Effector memory CD4-positive, alpha-beta T cell (primary cell): ENCODE measurements at places on chromosomes 3 and 15.

- DNase-seq = no peak
These were observed 108.8 kb downstream of the TOP2B start for GRCh38 chr3:25555695-25556437.

- no peak for DNase-seq
These were observed 12.0 kb downstream of the MESD start for GRCh38 chr15:80977627-80978036.

GRCh38 chr15:43901495-43901894, 74.7 kb downstream of the WDR76 start:
- DNase-seq = no peak

GRCh38 chr3:103499132-103499900, 1064.5 kb downstream of the ZPLD1 start:
- DNase-seq = no peak

DNA sequence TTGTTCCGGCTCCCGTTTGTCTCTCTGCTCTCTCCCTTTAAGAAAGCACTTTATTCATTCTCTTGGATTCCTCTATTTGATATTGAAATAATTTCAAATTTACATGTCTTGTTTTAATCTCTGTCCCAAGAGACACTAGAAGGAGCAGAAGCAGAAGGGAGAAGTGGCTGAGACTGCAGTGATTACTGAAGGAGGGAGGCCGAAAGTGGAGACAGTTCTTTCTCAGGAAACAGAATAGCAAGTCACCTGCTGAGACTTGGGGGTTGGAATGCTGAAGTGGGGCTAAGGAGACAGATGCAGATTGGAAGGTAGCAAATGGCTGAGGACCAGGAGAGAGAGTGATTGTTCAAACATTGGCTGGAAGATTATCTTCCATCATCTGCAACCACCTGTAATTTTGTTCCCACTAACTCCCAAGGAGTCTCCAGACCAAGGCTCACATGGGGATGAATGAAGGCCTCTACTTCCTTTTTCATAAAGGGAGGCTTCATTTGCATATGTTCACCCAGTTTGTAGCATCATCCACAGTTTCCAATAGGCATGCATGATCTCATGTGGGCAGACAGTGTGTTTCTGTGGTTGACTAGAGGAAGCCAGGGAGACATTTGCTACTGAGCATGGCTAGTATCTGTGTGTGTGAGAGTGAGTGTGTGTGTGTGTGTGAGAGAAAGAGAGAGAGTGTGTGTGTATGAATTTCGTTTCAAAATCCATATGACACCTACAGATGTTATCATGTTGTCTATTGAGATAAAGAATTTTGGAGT, 24.0 kb downstream of the LTF start:
- DNase-seq = no peak

GRCh38 chr3:179196098-179196497, 47.9 kb downstream of the PIK3CA start:
- DNase-seq = no peak

- no peak for DNase-seq
These were observed 9.5 kb downstream of the COPS2 start for GRCh38 chr15:49145651-49146609.

GRCh38 chr3:73433687-73434086, 191.1 kb downstream of the PDZRN3 start:
- DNase-seq = no peak

DNA sequence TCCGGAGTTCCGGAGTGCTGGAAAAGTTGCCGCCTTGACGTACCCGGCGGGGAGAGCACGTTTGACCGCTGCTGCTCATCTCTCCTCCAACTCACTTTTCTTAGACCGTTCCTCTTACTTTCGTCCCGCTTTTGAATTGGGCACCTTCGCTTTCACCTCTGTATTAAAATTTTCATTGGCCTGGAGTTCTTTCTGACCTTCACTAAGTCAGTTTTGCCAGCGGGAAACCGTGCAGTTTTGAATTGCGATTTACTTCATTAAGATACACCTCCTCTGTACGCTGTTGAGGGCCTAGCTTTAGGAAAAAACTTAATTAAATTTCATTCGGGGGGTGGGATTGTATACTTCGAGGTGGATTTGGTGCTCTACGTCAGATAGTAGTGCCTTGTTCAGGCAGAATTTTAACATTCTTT, 1.3 kb downstream of the GMPS start:
- no peak for DNase-seq

DNA sequence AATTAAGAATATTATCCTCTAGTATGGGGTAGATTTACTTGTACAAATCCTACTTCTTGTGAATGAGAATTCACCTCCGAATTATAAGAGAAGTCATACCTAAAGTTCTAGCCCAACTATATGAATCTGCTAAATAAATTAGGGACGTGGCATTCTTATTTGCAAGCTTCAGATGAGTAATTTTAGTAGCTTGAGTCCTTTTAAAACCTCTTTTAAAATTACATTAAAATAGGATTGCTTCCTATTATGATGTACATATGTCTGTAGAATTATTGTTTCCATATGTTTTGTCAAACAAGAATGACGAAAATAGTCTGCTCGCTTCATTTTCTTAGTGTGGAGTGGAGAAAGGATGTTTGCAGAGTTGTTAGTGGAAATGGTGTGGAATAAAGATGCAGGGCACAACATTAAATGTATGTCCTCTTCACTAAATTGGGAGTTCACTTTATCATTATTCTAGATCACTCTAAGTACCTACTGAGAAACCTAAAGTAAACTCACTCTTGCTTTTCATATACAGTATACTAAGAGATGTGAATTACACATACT, 59.4 kb downstream of the CMSS1 start:
- DNase-seq = no peak

GRCh38 chr15:95663156-95664100, 667.1 kb upstream of the NR2F2 start:
- no peak for DNase-seq

GRCh38 chr15:94421706-94422105, 190.3 kb downstream of the MCTP2 start:
- DNase-seq = no peak

- no peak for DNase-seq
These were observed 6.7 kb downstream of the KBTBD13 start for GRCh38 chr15:65083262-65083701.

GRCh38 chr3:152355744-152356665, 87.3 kb downstream of the MBNL1 start:
- DNase-seq = no peak

DNA sequence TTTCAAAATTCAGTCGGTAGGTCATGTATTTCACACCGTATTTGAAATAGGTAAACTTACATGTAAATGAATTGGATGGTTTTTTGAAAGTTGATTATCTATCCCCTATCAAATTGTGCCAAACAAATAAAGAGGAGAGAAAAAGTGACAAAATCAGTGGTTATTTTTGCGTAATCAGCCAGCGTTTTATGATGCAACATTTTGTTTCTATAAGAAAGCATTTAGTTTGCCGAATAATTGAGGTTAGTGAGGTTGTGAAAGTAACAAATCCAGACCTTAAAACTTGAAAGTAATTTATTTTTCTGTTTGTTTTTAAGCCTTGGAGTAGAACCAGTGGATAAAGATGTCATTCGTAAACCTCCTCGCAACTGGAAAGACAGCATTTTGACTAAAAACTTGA, 29.3 kb downstream of the ASTE1 start:
- no peak for DNase-seq

DNA sequence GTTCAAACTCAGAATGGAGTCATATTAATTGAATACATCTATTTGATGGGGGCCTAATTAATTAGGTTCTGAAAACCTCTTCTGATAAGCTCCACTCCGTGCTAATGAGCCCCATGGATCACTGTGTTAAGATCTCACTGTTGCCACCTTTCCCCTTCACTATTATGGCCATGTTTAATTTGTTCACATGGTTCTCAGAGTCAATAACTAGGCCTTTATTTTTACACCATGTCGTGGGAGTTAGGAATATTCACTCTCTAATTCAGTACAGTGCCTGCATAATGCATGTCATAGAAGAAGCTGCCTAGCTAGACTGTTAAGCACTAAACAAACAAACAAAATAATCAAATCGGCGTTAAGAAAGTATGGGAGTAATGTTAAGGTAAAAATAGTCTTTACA, 84.9 kb downstream of the EDEM1 start:
- DNase-seq = no peak

DNA sequence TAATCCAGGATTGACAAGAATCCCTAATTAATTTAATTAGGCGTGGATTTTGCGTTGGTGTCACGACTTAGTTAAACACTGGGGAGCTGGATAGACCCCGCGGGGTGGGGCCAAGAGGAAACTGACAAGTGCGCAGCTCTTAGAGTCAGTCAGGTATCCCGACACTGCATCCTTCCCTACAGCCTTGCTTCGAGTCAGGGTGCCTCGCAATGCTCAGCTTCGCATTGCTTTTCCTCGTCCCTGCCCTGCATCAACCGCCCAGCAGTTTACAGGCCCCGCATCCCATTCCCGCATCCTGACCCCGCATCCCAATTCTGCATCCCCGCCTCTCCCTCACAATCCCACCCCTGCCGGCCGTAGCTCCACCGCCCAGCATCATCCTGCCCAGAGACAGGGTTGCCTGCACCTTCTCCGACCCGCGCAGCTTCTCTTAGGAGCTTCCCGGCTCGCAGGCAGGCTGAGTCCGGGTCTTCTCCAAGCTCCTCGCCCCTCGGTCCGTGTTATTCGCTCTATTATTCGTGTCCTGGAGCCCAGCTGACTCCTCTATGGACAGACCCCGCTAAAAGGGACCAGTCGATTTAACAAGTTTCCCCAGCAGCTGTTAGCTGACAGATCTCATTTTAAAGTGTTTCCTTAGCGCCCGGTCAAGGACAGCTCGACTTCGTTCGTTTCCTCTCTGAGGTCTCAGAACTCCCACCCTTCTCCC, 699 bp upstream of the SHOX2 start:
- no peak for DNase-seq

DNA sequence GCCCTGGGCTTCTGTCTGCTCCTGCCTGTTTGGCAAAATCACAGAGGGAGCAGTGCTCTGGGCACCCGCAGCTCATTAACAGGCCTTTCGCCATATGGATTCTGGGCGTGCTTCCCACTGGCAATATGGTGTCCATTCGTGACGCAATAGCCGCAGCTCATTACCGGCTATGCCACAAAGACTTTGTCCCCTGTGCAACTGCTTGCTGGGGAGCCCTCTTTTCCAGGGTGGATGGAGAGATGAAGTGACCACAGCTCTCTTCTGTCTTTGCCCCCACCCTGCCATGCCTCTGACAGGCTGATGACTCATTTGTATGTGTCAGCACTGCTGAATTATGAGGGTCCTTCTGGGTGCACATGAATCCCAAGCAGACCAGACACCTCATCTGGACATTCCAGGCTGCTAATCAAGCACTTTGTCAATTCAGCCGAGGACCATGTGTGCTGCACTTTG, 214.3 kb upstream of the FEZF2 start:
- DNase-seq = no peak

DNA sequence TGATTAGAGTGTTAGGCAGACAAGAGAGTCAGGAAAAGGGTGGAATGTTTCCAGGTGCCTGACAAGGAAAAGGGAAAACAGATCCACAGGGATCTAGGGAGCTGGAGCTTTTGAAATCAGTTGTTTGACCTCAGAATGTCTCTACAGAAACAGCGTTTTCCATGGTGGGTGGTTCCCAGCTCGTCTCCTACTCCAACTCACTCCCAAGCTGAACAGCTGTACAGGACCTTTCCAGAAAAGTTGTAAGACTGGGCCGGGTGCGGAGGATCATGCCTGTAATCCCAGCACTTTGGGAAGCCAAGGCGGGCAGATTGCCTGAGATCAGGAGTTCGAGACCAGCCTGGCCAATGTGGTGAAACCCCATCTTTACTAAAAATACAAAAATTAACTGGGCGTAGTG, 55.7 kb upstream of the RYK start:
- DNase-seq = no peak

DNA sequence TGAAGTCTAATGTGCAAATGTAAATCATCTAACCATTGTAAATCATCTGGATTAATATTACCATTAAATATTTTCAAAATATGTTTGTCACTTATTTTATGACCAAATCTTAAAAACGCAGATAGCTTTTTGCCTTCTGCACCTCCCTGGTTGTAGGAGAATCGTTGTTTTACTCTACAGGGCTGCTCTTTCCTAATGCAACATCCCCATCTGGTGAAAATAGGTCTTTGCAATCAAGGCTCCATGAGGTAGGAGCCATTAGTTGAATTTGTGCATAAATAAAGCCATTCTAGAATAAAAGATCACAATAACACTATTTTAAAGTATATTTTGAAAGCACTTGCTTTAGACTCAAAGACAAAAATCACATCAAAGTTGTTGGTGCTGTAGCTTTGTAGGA, 535.6 kb upstream of the AGTR1 start:
- no peak for DNase-seq

- DNase-seq = no peak
These were observed 13.7 kb downstream of the ANXA2 start for GRCh38 chr15:60384053-60384452.

DNA sequence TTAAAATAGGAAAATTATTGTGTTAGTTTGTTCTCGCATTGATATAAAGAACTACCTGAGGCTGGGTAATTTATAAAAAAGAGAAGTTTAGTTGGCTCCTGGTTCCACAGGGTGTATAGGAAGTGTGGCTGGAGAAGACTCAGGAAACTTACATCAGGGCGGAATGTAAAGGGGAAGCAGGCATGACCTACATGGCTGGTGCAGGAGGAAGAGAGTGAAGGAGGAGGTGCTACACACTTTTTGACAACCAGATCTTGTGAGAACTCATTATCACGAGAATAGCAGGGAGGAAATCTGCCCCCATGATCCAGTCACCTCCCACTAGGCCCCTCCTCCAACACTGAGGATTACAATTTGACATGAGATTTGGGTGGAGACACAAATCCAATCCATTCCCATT, 490.7 kb downstream of the RBMS3 start:
- no peak for DNase-seq

- DNase-seq = no peak
These were observed 14.9 kb downstream of the TRH start for GRCh38 chr3:129989414-129989813.

GRCh38 chr3:100852840-100853239, 140.4 kb downstream of the ABI3BP start:
- no peak for DNase-seq

GRCh38 chr3:181616088-181617070, 95.3 kb upstream of the SOX2 start:
- no peak for DNase-seq
